Stimulated activated CD8-positive, alpha-beta memory T cell treated with anti-CD3 and anti-CD28 coated beads, Interleukin-7, amount 100 ng/mL, for 48 hours (primary cell): ENCODE measurements at places on chromosomes 1 and 21.

DNA sequence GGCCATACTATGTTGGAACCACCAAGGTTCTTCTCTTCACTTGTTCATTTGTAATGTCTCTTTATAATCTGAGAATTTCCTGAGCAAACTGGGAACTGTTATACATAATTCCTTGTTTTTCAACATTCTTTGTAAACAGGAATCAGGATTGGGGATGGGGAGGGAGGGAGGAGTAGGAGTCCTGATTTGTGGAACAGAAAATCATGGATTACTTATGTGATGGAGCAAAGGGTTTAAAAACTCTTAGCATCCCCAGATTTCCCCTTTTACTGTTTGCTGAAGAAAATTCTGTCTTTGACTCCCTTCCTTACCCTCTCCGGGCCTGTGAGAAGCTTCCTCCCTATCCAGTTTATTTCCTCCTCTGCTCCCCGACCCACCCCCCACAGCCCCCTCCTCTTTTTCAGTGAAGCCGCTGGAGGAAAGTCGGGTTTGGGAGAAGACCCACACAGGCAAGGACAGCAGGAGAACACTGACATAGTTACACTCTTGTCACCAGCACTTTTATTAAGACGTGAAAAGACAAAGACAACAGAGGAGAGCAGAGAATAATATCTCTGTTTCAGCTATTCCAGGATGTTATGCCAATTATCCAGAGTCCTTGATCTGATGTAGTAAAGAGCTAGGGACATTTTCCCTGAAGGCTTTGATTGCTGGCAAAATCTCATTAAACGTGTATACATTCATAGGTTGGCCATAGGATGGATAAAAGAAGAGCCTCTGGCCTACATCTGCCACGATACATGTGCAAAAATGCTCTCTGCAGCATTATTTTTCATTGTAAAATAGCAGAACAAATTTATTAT is 4.6 kb upstream of the NBPF1 start:
- DNase-seq: no peak

DNA sequence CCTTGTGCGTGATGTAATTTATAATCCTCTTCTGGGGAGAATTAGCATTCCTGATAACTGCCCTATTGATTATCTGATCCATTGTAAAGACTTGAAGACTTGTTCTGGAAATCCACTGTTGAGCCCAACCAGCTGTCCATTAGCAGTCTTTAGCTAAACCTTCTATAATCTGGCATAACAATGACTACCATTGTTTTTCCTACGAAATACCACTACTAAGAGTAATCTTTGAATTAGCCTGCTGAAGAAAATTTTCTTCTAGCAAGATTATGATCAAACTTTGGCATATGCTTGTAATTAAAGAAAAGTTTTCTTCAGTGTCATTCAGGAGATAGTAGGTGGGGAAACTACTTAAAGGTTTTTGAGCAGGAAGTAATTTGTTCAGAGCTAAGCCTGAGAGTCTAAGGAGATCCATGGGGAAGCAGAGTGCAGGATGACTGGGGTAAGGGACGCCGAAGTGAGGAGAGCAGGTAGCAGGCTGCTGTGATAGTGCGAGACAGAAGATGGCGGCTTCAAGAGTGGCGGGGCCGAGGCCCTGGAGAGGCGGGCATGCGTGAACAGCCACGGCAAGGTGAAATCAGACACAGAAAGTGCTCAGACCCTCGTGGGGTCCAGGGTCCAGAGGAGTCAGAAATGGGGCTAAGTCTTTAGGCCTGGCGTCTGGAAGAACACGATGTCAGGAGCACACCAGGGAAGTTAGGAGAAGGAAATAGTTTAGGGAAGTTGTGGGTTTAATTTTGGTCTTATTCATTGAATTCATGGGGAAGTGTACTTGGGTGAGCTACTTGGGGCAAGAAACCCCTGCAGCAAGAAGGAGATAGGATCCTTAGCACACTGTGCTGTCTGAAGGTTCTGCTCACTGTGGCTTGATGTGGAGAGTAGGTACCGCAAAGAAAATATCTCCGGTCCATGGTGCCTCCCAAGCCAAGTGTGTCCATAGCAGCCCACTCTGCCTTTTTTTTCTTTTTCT is 112.6 kb upstream of the ADAR start:
- DNase-seq: no peak

DNA sequence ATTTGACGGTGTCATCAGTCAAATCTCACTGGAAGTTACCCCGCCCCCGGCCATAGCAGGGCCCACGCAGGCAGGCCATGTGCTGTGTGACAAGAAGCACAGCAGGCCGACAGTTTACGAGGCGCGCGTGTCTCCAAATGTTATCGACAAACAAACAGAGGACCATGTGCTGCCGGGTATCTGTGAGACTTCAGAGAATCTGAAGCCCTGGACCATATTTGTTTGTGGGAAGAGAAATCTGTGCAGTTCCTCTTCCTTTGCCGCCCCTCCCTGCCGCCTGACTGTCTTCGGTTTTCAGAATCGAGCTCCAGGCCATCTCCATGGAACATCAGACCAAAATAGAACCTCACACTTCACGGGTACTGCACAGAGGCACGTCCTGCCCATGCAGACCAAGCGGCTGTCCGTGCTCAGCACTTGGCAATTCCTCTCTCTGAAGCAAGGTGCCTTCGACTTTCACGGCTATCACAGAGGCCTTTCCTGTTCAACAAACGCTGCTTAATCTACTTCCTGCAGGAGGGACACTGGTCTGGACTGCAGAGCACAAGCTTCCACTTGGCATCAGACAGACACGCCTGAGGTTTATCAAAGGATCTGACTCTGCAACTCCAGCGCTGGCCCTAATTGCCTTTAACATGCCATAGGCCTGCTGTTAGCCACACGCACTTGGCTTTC is 135.7 kb upstream of the KRTAP19-8 start:
- no peak for DNase-seq

- no peak for DNase-seq
Measured at GRCh38 chr1:3156936-3157335, 87.9 kb downstream of the PRDM16 start.

DNA sequence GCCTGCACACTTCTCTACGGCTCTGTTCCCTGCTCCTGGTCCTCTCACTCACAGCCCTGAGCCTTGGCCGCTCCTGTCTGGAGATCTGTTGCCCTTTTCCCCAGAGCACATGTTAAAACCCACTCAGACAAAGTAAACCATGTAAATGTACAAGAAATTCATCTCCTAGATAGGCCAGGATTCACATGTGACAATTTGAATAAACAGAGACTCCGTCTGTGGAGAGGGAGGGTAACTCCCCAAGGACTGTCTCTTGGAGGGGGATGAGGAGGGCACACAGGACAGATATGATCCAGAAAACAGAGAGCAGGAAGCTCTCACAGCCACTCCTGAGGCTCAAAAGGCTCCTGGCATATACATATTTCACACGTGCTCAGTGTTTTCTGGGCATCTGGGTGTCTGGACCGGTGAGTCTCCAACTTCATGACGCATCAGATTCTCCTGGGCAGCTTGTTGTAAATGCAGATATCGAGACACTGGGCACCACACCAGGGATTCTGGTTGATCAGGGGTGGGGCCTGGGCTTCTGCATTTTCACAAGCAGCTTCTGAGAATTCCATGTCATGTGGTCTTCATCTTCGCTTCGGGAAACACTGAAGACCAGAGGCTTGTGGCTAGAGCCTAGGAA is 6.4 kb upstream of the KAZN start:
- DNase-seq: no peak

DNA sequence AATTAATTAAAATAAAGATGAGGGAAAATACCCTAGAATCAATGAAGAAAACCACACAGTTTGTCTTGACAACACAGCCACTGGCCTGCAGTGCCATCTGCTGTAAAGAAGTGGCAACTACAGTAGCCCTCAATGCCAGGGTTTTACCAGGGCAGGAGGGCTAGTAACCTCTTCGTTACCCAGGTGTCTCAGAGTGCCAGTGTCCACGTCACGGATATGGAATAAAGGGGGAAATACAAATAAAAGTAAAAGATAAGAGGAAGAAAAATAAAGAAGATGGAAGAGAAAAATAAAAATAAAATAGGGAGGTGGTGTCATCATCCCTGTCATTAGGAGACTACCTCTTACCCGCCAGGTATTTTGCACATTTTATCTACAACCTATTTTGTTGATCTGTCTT is 14.2 kb upstream of the SLC44A3 start:
- DNase-seq: no peak

- DNase-seq: no peak
Measured at GRCh38 chr1:78176448-78176847, 130.7 kb downstream of the GIPC2 start.

DNA sequence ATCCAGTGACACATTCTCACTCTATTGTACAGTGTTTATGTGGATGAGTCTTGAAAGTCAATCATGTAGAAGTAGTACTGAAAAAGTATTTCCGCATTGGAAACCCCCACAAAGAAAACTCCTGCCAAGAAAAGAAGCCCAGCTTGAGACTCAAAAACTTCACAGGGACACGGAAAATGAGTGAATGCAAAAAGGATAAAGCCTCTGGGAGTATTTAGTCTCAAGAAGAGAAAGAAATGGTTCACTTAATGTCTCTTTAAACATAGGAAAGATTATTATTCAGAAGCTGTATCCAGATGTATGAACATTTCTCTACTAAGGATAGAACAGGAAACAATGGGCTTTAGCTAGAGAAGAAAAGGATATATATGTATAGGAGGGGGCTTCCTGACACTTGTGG is 304.5 kb downstream of the BARHL2 start:
- DNase-seq: no peak

GRCh38 chr1:38585971-38586370 is 273.6 kb downstream of the RRAGC start:
- DNase-seq: no peak

DNA sequence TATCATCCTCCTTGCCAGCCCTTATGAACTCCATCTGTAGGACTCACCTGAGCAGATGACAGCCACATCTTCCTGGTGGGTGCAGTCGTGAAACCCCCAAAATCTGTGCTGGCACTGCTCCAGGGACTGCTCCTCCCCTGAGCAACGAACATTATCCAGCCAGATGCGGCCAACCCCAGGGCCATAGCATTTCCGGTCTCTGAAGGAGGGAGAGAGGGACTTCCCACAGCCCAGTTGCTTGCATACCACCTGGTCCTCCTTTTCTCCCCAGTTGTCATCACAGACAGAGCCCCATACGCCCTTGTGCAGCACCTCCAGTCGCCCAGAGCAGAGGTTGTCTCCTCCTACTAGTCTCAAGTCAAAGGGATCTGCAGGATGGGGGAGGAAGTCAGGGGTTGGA is 8.5 kb downstream of the CD5L start:
- DNase-seq: no peak

DNA sequence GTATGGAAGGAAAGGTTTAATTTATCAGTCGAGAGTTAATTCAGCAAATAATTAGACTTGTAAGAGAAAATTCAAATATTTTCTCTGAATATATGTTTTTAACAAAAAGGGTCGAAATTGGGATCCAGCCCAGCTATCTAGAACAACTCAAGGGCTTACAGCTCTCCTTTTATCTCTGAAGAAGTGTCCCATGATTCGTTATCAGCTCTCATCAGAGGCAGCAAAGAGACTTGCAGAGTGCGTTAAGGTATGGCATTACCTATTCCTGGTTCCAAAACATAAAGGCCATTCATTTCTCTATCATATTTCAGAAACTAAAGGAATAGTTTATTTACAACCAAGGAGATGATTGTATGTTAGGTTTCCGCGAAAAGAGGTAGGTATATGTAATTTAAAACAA is 9.4 kb downstream of the VPS45 start:
- DNase-seq: no peak
